ENCODE measurements at places on chromosomes 11 and 22.

- DNase-seq = no peak
These were observed 4.2 kb downstream of the MRGPRD start for GRCh38 chr11:68976563-68976962.

- no peak for DNase-seq
These were observed 55.4 kb upstream of the PLET1 start for GRCh38 chr11:112315861-112316739.

DNA sequence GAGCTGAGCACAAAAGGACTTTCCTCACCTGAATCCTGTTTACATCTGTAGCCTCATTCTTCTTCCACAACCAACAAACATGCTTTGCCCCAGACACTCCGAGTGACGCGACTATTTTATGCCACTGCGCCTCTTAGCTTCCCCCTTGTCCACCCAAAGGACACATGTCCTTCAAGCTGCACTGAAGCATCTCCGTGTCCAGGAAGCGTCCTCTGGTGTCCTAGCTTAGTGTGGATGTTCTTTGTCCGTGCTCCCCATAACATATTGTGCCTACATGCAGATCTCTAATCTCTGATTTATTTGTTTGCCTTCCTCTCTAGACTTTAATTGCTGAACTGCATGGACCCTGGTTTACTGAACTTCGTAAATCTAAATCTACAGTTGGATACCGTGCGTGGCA, 20.1 kb upstream of the CECR2 start:
- no peak for DNase-seq

- no peak for DNase-seq
These were observed 320.7 kb downstream of the LARGE1 start for GRCh38 chr22:33599596-33599995.

DNA sequence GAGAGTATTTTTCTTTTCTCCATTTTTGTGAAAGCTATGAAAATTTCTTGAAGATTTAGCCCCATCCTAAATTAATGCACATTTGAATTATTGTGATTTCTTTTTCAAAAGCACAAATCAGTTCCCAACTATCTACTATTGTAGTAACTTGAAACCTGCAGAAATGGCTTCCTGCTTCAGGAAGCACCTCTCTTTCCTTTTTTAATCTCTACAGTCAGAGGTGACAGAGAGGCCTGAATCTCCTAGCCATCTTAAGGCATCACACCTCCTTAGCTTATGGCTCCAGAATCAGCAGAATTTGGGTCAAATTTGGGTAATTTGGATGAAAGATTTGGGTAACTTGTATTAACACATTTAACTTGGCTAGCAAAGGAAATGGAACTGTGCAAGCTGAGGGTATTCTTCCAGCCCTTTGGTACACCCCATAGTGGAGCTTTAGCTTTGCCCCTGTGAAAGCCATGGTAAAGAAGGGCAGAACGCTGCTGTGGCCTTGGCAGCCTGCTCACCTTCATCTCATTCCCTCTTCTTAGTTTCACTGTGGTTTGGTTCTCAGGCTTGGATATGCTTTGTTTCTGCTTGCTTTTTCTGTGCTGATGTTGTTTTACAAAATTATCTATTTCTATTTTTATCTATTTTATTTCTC, 16.2 kb downstream of the TBCEL start:
- no peak for DNase-seq

DNA sequence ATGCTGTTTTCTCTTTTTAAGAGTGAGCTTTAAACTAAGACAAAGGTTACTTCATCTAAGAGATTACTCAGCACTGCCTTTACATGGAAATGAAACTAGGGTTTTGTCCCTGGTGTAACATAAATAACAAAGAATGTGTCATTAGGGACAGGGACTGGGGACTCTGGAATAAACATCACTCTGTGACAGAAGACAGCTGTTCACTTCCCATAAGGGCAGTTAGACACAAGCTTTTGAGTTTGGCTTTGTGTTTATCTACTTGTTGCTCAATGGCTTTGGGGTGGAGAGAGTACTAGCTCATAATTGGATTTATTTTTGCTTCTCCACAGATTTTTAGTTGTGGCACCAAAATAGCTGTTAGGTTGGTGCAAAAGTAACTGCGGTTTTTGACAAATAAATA, 154.5 kb downstream of the OR4C45 start:
- no peak for DNase-seq

DNA sequence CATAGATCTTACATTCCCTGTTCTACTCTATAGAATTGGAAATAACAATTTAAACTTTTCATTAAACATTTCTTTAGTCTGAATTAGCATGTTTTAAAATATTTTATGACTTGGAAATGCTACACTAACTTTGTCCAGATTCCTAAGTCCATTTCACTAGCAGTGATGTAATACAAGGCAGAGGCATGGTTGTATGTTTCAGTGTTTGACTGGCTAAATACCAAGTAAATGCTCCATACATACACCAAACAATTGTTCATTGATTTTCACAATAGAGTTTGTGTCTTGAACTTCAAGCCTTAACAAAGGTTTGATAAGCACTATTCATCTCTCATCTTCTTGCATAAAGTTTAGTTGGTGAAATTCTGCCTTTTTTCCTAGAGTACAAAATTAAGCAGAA, 13.5 kb downstream of the ZBED5 start:
- no peak for DNase-seq

GRCh38 chr11:36007127-36007655, 63.3 kb downstream of the LDLRAD3 start:
- no peak for DNase-seq

DNA sequence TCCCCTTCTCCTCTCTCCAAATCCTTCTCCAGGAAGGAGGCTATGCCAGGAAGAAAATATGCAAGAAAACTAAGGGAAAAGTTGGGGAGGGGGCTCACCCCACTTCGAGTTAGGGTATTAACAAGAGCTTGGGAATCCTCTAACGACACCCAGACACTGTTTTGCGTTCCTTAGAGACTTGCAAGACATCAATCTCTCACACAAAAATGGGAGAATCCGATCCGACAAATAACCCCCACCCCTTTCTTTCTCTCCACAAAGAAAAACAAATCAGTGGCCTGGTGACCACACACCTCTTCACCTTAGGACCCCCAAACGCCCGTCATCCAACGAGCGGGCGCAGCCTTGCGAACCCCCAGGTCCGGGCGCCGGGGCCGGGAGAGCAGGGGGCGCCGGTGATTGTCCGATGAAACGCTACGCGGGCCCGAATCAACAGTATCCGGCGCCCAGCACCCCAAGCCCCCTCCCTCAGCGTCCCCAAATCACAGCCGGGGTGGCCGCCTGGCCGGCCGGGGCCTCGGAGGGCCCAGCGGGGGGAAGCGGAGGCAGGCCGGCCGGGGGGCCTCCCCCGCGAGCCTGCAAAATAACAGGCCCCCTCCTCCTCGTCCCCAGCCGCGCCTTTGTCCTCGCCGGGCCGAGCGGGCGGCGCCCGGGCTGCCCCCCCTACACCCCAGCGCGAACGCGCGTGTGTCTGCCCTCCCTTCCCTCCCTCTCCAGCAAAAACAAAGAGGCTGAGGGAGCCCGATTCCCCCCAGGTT, 690 bp downstream of the CSNK1E start:
- DNase-seq = peak; percentile 80

All from stimulated activated naive CD4-positive, alpha-beta T cell (primary cell).